ENCODE measurements at places on chromosomes 6 and 20.

GRCh38 chr20:13581451-13581850 lies 57.3 kb downstream of the TASP1 start:
- no peak for DNase-seq

- DNase-seq, result no peak
Measured at GRCh38 chr6:41413250-41413649, 77.8 kb downstream of the NCR2 start.

DNA sequence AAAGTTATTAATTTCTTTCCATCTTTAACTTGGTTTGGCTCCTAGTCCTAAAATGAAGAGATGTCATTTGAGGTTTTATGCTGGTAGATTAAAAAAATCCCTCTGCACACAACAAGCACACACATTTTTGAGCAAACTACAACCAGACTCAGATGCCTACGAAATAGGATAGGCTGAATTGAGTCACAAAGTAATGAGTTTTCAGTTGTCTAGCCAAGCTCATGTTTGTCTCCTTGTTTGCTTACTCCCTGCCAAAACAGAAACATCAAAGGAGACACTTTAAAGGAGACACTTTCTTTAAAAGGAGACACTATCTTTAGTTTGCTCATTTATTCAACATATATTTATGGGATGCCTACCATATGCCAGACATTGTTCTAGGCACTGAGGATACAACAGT lies 56.2 kb downstream of the TPBG start:
- no peak for DNase-seq

- no peak for DNase-seq
Measured at GRCh38 chr20:53227523-53227922, 255.4 kb downstream of the TSHZ2 start.

- DNase-seq, result no peak
Measured at GRCh38 chr6:27651371-27651732, 178.4 kb upstream of the ZNF184 start.
